Activated T-helper 1 cell treated with anti-CD3 and anti-CD28 coated beads, Interleukin-2, amount 50 U/mL, for 16 hours (primary cell): ENCODE measurements at places on chromosomes 5 and 9.

GRCh38 chr5:154262342-154262741 lies 71.8 kb downstream of the GALNT10 start:
- no peak for DNase-seq

DNA sequence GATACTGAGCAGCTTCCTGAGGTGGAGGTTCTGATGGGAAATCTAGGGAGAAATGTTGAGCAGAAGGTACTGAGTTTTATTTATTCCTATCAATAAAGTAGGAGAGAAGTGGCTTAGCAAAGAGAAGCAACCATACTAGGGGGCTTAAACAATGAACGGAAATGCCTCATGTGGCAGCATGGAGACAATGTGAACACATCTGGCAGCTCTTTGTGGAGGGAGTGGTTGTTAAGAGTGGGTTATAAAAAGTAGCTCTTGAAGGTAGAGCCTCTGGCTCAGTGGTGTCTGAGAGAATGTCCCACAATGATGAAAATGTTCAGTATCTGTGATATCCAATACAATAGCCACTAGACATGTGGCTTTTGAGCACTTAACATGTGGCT lies 52.7 kb upstream of the EQTN start:
- DNase-seq: no peak

DNA sequence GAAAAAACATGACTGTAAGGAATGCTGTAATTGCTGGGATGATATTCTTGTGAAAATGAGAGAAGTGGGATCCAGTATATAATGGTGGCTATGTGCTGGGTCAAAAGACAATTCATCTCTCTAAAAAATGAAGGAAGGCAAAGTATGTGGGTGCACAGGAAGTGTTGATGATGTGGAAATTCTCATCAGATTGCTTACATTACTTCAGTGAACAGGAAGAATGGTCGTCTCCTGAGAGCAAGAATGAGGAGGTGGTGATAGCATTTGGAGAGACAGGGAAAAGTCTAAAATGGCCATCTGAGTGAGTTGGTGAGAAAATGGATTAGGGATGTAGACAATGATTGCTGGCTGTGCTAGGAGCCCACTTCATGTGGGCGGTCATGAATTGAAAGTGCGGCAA lies 253.5 kb upstream of the NREP start:
- DNase-seq: no peak

- DNase-seq: no peak
Observed at GRCh38 chr9:69036799-69037198, 1.2 kb downstream of the FXN start.

DNA sequence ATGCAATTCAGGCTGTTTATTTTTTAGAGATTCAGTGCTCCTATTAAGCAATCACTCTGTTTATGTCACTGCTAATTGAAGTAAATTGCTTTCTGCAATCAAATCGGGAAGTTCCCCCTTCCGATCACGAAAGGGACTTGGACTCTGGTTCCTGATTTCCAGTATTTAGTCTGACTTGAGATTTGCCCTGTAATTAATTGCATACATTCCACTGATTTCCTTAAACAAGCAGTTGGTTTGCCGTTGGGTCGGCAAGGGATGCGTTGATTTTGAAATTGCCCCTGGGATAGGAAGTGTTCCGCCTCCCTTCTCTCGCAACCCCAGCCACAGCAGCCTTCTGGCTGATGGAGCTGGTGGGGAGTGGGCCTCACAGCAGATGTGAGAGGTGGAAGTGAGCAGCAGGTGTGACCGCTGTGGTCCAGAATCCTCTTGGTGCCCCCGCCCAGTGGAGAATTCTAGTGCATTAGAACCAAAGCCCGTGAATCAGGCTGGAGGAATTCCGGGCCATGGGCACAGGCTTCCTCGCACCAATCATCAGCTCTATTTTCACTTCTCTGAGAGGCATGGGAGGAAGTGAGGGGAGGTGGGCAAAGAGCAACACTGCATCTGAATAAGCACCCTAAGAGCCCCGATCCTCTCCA lies 102.5 kb downstream of the SPRY4 start:
- no peak for DNase-seq

DNA sequence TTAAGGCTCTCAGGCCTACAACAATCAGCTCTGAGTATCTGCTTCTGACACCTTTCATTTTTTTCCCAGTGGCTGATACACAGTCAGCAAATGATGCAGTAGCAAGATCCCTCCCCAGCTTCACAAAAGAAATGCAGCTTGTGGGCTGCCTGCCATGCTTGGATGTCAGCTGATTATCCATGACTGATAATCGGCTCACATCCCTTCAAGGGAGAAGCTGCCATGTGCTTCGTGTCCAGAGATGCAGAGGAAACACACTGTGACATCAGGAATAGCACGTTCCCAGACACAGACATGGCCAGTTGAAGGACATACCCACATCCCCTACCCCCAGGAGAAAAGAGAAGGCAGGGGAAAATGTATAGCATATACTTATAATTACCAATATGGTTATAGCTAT lies 27.9 kb downstream of the TMEM215 start:
- DNase-seq: no peak
